ENCODE measurements at places on chromosomes 16 and 17.

DNA sequence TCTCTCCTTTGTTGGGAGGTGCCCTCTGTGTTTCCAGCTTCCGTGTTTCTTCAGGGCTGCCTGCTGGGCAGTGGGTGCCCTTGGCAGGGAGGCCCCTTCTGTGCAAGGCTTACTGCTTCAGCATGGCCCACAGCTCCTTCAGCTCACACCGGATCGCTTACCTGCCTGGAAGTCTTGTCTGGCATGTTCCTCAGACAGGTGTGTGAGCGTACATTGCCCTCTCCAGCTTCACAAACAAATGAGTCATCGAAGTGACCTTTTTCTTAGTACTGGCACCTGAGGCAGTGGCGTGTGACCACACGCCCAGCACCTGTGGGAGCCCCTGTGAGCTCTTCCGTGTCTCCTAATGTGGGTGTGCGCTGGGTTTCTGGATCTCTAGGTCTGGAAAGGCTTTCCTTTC is 3.5 kb downstream of the RAB40C start:
- no peak for DNase-seq

DNA sequence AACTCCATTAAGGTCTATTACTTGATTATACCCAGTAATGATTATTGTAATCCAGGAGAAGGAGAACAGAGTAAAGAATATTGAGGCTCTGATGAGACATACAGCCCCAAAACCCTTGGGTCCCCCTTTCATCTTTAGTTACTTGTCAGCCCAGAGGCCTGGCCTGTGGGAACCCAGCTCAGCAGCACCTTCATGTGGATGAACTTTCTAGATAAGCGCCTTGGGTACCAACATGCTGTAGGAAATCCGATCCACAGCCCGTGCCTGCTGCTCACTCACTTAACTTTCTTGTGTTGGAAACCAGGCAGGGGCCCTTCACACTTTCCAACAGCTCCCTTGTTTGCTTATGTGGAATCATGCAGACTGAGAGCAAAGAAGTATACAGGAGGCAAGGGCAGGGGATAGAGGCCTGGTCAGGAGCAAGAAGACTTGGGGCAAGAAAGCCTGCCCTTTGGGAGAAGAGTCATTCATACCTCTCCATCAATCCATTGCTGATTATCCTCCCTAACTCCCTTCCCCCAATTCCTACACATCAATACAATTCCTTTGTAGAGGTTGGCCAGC is 64.0 kb upstream of the SOX9 start:
- DNase-seq = no peak

DNA sequence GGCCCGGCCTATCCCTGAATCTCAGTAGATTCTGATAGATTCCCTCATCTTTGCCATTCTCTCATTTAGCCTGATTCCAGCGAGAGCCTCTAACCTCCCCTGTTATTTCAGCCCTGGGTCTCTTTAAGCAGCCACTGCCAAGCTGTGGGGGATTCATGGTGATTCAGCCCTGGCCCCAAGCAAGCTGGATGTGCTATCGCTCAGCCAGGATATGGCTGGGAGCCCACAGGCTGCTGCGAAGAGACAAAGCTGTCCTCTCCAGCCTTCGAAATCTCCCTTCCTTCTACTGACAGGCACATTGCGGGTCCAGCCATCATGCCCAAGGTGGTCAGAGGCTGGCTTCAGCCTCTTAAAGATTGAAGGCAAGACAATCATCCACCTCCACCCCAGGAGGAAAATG is 394.1 kb downstream of the SOX9 start:
- DNase-seq = no peak

GRCh38 chr17:47176389-47176826 is 12.7 kb downstream of the CDC27 start:
- no peak for DNase-seq
